HuH-7 (cell line): ENCODE measurements at places on chromosomes 7 and 10.

GRCh38 chr10:37860494-37861190, 3.2 kb upstream of the ZNF248 start:
- peak; percentile 6 for DNase-seq

DNA sequence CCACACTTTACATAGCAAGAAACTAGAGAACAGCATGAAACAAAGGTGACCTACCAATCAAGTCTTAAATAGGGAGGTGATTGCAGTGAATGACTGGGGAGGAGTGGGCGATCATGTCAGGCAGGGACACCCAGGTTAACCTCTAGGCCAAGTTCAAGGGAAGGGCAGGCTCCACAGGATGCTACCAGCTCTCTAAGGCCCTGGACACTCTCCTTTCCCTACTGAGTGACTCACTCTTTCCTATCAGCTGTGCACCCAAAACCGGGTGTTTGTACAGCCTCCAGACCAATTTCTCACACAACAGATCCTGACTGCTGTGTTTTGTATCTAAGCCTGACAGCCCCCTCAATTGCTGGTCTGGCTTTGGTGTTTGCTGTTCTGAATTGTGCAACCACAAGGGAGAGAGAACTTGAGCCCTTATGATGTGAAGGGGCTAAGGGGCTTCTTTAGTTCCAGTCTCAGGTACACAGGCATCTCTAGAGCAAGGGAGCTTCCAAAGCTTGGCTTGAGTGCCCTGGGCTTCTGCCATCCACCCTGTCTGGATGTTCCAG, 107.8 kb downstream of the TBXAS1 start:
- DNase-seq = no peak

DNA sequence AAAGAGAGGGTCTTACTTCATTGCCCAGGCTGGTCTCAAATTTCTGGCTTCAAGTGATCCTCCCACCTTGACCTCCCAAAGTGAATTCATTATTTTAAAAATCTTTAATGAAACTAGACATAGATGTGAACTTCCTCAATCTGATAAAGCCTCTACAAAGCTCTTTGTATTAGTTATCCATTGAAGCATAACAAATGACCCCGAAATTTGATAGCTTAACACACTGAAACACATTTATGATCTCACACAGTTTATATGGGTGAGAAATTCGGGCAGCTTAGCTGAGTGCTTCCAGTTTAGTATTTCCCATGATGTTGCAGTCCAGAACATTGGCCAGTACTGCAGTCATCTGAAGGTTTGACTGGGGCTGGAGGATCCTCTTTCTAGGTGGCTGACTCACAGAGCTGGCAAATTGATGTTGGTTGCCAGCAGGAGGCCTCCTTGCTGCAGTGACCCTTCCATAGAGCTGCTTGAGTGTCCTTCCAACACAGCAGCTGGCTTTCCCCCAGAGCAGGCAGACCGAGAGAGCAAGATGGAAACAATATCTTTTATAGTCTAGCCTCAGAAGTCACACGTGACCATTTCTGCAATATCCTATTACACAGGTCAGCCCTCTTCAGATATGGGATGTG, 16.6 kb upstream of the WNT8B start:
- DNase-seq = peak; percentile 8

- no peak for DNase-seq
These were observed 158.3 kb downstream of the ZNF438 start for GRCh38 chr10:30873411-30873810.

DNA sequence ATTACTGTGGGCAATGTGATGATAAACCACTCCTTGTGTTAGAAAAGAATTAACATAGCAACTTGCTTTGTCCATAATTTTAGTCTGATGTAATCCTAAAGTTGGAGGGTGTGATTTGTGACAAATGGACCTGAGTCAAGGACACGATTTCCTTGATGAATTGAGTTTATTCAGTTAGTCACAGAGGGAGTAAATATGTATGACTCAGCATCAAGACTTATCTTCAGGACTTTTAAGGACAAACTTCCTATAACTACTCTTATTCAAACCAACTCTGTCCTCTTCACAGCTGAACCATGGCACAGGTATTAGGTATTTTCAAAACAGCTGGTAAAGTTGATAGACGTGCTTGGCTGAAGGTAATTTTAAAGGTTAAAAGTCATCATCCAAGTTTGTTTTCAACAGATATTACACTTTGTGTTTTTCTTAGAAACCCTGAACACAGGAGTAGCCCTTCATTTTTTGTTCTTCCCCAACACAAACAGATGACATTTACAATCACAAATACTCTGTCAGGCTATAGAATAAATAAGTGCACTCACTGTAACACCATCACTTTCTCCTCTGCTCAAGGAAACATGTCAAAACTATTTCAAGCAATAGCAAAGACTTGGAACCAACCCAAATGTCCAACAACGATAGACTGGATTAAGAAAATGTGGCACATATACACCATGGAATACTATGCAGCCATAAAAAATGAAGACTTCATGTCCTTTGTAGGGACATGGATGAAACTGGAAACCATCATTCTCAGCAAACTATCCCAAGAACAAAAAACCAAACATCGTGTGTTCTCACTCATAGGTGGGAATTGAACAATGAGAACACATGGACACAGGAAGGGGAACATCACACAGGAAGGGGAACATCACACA, 54.5 kb downstream of the COA1 start:
- no peak for DNase-seq

DNA sequence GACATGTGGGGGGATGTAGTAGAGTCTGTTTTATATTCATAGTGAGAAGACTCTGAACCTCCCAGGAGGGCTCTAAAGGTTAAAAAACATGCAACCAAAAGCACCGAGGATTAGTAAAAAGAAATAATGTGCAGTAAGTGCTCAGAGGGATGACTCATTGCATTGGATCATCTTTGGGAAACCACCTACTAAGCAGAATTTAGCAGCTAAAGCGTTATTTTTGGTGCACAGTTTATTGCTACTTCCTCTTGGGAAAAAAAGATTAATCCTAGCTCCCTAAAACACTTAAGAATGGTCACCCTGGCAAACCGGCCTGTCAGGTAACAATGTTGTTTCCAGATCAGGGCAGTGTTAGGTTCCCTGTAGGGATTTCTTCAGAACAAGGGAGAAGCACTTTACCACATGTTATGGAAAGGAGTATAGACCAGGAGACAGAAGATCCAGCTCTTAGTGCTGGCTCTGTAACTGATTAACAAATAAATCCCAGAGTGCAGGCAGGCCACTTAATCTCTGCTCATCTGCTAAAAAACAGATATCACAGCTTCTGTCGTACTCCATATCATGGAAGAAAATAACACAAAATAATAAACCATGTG, 44.8 kb upstream of the FAM133B start:
- DNase-seq = no peak

GRCh38 chr7:49787980-49788379, 14.5 kb downstream of the VWC2 start:
- DNase-seq = no peak

DNA sequence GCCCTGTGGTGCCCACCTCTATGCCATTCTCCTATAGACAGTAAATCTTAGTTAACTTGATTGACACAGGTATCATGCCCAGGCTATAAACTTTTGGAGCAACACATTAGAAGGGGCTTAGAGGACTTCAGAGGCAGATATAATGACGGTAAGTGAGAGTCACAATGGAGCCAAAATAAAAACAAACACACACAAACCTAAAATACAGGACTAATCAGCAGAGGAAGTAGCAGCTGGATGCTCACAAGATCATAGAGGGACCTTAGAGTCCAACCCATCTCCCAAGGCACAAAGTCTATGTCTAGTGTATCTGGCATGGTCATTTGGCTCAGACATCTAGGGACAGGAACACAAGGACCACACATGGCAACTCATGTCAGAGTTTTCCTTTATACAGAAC, 12.3 kb downstream of the SLC13A4 start:
- DNase-seq = no peak
